ENCODE measurements at places on chromosomes 12 and 14. TPM values are rescaled to one million over a fixed set of nuclear protein-coding genes. Genes with fewer than 3 reads are reported as not detected.

DNA sequence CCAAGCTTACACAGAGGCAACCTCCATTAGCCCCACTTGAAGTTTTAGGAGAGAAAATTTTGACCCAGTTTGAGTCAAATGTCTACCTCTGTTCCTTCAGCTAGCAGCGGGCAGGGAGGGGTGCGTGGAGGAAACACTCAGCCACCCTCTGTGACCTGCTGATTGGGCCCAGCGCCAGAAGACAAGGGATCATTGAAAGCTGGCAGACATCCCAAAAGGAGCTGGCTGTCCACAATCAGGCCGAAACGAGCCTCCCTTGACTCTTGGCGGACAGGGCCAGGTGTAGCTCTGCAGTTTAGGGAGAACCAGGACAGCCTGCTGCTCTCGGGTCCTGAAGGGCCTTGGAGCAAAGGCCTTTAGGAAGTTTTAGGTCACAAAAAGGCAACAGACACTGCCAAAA, 41.3 kb downstream of the CD9 start:
- DNase-seq: no peak

DNA sequence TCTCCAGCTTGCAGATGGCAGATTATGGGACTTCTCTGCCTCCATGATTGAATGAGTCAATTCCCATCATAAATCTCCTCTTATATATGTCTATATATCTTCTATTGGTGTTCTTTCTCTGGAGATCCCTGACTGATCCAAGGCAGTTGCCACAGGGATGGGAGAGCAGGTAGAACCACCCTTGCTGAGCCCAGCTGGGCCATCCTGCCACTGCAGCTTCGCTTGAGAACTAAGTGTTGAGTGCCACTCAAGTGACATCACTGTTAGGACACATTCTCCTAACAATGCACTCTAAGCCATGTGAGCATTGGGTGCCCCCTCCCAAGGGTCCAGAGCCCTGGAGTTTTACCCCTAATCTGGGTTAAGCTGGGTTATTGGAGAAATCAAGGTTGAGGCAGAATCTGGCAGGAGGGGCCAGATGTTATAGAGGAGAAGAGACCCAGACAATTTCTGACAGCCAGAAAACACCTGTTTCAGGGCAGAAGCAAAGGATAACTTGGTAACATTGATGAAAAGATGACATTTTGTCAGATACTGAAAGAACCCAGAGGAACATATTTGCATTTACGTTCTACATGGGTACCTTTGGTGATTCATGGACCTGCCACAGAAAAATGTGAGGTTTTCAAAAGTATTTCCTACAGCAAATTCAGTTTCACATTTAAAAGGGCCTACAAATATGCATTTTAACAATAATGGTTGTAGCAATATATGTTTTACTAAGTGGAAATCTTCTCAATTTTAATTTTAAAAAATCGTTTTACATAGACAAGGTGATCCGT, 57.2 kb upstream of the MAX start:
- no peak for DNase-seq

ZBTB42 gene
- 1.3 TPM for total RNA-seq

- no peak for DNase-seq
These were observed 37.5 kb downstream of the P2RX7 start for GRCh38 chr12:121170151-121170550.

OR6J1 gene
- total RNA-seq: not detected

DNA sequence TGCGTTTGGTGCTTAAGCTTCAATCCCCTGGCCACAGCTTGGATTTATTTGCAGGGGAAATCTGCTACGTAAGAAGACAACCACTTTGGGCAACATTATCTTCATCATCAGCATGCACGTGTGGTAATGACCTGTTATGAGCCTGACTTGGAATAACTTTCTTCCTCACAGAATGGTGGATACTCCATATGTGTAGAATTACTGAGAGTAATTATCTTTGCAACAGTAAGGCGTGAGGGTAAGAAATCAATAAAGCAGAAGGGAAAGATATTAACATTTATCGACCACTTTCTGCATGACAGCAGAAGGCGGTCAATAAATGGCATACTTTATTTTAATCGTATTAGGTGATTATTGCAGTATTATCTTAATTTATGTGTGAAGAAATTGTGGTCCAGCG, 152.7 kb downstream of the RGS6 start:
- DNase-seq: no peak

DNA sequence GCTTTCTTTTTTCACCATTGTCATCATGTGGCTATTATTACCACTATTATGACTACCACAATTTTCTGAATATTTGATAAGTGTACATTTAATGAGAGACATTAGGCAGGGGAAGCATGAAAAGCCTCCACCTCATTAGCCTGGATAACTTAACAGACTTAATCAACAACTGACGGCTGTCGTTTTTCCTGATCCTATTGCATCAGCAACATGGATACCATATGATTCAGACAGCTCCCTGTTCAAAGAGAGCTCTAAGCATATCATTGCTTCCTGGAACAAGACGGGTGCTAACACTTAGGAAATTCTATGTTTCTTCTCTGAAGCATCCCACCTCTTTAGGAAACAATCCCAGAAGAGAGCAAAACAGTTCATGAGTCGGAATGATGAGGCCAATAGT, 765.2 kb downstream of the NOVA1 start:
- DNase-seq: no peak

- DNase-seq: no peak
These were observed 13.5 kb downstream of the B4GALNT3 start for GRCh38 chr12:473198-473597.

PPHLN1 gene
- total RNA-seq: 76.1 TPM

ERGIC2 gene
- 101 TPM for total RNA-seq
